GM12892 (cell line): ENCODE measurements at places on chromosomes 11 and 22.

GRCh38 chr22:46121523-46122287 lies 28.6 kb upstream of the PPARA start:
- no peak for DNase-seq

DNA sequence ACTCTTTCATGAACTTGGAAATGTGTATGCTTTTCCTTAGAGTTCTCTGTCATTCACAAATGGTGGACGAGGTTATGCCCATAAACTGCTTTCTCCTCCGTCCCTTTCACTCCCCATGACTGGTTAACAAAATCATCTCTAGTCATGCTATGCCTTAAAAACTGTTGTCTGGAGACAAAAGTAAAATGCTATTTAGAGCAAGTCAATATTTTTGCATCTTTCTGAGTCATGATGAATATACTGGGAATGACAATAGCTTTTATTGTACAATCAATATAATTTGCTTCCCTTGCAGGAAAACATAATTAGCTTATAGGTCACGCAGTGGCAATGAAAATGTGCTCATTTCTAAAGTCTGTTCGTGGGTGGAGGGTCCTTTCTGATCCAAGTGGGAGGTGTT lies 216.7 kb upstream of the SORL1-AS1 start:
- DNase-seq = no peak

DNA sequence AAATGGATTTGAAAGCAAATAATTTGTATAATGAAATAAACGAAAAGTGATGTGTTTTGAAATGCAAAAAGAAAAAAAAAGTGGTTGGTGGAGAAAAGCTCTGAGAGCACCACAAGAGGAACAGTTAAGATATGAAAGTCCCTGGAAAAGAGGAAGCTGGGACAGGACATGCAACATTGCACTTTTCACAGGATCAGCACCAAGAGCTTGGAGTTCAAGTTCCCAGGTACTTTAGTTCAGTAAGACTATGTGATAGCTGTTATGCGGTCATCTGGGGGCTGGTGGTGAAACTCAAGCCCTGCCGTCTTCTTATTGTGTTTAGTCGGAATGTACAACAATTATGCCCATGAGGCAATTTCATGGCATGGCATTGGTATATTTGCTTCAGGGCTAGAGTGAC lies 17.1 kb upstream of the MS4A4A start:
- no peak for DNase-seq

- peak; percentile 10 for DNase-seq
Measured at GRCh38 chr11:44623341-44623730, 57.9 kb downstream of the CD82 start.

GRCh38 chr11:67280788-67281551 lies 8.1 kb upstream of the ANKRD13D start:
- no peak for DNase-seq

DNA sequence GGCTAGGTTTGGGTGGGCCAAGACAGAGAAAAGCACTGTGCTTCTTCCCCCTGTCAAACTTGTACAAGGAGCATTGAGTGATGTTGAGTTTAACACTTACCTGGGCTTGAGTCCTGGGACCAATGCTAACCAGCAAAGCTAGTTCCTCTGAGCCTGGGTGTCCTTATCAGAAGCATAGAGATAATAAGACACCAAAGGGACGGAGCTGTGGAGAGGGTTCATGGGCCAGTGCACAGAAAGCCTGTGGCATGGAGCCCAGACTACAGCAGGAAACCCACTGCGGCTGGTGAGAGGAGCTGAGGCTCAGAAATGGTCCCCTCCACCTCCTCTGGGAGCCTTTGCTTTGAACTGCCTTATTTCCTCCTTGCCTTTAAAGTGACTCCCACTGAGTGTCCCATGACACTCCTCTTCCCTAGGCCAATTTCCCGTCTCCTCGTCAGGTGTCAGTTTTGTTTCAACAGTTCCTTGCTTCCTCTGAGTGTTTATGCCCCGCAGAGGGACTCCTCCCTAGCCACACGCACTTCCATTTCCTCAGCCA lies 9.4 kb downstream of the SLCO2B1 start:
- no peak for DNase-seq

DNA sequence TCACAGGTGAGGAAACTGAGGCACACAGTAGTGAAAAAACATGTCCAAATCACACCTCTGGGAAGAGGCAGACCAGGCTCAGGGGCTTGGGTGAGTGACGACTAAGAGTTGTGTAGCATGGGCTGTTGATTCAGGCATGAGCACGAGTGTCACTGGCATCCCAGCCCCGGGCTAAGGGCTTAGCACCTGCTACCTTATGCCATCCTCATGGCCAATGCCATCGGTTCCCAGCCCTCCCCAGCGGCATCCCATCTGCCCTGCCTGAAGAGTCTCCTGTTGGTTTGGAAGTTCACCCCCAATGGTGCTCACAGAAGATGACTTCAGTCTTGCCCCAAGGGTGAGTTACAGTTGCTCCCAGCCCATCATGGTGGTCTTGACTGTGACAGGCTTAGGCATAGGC lies 22.4 kb downstream of the MB start:
- DNase-seq = no peak

DNA sequence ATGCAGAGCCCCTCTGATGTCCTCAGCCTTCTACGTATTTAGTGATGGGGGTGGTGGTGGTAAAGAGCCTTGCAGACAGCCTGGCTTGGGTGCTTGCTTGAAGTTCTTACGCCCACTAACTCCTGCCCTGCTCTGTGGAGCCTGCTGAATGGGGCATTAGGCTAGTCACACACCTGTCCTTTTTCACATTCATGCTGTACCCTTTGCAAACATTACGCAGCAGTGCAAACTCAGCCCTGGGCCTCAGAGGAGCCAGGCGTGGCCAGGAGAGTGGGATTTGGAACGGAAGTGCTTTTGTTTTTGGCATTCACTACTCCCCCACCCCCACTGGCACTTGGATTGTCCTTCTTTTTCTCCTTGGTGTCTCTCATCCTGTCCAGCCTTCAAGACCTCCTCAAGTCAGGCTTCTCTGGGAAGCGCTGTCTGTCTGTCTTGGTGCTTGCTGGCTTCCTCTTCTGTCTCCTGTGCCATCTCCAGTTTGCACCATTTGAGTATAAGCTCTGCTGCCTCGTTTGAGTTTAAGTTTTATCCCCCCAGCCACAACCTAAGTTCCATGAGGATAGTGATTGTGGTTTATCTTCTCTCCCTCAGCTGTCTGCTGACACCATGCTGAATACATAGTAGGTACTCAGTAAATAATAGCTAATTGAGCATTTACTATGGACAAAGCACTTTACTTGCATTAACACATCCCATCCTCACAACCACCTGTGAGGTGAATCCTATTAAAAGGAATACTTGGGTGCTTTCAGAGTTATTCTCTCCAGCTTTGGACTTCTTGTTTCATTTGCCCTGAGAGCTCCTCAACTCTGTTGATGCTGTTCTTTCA lies 26.7 kb downstream of the ZBTB16 start:
- DNase-seq = no peak

GRCh38 chr11:27020751-27021150 lies 19.9 kb upstream of the BBOX1 start:
- DNase-seq = no peak

- DNase-seq = no peak
Measured at GRCh38 chr11:135022454-135022853, 610.4 kb upstream of the B3GAT1 start.

GRCh38 chr11:79276736-79277325 lies 164.0 kb downstream of the TENM4 start:
- no peak for DNase-seq

DNA sequence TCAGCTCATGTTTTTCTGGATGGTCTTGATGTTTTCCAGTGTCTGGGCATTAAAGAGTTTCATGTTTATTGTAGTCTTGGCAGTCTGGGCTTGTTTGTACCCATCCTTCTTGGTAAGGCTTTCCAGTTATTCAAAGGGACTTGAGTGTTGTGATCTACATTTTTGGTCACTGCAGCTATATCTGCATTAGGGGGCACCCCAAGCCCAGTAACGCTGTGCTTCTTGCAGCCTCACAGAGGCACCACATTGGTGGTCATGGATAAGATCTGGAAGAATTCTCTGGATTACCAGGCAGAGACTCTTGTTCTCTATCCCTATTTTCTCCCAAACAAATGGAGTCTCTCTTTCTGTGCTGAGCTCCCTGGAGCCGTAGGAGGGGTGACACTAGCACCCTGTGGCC lies 451.5 kb upstream of the FAT3 start:
- no peak for DNase-seq

DNA sequence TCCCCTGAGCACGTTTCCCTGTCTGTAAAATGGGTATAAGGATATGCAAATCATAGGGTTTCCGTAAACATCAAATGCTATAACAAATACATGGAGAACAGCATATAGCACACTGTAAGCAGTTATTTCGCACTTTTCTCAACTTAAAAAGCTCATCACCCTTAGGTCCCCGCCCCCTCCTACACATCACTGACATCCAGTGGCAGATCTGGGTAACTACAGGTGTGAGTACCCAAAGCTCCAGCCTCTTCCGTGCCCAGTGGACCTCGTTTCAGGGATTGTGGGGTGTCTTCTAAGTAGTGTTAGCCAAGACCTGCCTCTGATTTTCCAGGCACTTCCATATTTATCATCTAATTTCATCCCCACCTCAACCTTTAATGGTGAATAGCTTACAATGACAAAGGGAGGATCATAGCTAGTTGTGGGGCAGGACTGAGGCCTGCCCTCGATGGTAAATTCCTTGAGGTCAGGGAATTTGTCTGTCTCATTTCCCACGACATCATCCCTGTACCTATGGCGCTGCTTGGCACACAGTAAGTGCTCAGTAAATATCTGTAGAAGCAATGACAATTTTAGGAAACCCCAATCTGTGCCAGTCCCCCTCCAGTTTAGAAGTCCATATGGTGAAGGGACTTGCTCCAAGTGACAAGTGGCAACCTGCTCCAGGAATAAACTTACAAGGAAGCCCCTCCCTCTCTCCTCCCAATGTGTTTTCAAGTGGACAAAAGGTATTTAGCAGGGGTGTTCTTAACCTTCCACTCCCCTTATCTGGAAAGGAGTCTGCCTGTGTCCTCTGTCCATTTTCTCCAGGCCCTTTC lies 340.5 kb downstream of the TENM4 start:
- DNase-seq = peak; percentile 41

- DNase-seq = peak; percentile 65
Measured at GRCh38 chr11:66429983-66430602, 8.6 kb downstream of the MRPL11 start.

- DNase-seq = peak; percentile 67
Measured at GRCh38 chr11:110295531-110296225, 736 bp downstream of the RDX start.

DNA sequence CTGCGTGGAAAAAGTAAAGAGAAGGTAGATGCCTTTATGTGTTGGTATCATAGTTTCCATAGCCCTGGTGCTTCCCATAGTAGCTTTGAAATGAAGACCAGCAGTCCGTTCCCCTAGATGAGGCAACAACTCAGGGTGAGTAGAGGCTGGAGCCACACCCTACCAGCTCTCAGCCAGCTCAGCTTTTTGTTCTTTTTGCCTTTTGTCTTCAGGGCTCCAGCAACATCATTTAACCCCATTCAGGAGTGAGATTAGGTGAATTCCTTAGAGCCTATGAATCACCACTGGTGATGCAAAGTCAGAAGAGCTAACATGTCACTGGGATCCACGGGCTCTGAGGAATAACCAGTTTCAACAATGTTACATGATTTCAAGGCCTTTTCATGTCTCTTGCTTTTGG lies 14.0 kb upstream of the SESN3 start:
- DNase-seq = no peak

DNA sequence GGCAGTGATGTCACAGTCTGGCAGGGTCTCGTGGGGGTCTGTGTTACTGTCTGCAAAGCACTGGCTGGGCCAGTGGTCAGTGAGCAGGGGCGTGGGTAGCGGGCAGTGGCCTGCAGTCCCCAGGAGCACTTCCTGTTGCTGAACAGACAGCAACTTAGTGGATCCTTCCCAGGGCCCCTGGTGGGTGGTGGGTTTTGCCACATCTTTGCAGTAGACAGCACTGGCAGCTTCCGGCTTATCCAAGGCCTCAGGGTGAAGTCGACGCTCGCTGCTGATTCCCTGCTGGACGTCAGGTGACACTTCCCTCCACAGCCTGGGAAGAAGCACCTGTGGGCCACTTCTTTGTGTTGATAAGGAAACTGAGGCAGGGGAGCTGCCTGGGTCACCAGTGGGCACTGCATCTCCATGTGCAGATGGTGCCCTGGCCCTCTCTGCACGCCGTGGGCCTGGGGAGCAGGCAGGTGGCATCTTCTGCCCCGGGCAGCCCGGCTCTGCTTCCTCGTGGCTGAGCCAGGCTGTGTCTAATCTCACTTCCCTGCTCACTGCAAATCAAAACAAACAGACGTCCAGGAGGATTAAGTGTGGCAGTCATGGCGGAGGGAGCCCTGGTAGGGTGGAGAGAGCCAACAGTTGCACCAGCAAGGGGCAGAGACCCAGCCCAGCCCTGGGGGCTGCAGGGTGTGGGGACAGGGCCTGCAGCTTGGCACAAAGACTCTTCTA lies 79.8 kb downstream of the KCNQ1 start:
- peak; percentile 15 for DNase-seq

GRCh38 chr11:57335023-57335342 lies 709 bp downstream of the SSRP1 start:
- DNase-seq = no peak

- no peak for DNase-seq
Measured at GRCh38 chr22:46060292-46061123, 83.5 kb upstream of the WNT7B start.

- no peak for DNase-seq
Measured at GRCh38 chr11:108766596-108767173, 101.8 kb downstream of the DDX10 start.

GRCh38 chr22:24161909-24162308 lies 19.4 kb upstream of the SUSD2 start:
- no peak for DNase-seq

DNA sequence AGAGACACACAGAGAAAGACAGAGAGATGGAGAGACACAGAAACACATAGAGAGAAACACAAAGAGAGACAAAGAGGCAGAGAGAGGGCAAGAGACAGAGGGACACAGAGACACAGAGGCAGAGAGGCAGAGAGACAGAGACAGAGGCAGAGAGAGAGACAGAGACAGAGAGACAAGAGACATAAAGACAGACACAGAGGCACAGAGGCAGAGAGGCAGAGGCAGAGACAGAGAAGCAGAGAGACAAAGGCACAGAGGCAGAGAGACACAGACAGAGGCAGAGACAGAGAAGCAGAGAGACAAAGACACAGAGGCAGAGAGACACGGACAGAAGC lies 6.3 kb downstream of the TNNI2 start:
- no peak for DNase-seq

GRCh38 chr11:1152316-1153104 lies 5.2 kb upstream of the MUC5AC start:
- no peak for DNase-seq

- no peak for DNase-seq
Measured at GRCh38 chr11:13033760-13034533, 24.8 kb downstream of the RASSF10 start.
